ENCODE measurements at places on chromosomes 4 and X.

DNA sequence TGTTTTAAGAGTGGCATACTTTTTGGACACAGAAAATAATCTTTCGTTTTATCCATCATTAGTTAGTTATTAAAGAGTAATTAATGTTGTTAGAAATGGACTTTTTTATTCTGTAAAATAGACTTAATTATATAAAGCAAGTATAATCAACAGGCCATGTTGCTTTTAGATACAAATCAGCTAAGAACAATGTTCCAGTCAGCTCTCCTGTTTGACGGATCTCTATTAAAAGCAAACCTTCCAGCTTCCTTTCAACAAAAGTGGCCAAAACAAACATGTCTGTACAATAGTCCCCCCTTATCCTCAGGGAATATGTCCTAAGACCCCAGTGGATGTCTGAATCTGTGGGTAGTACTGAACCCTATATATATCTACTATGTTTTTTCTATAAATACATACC lies 4.9 kb upstream of the SLC10A4 start:
- DNase-seq: no peak

GRCh38 chr4:167918077-167918476 lies 174.3 kb upstream of the ANXA10 start:
- no peak for DNase-seq

DNA sequence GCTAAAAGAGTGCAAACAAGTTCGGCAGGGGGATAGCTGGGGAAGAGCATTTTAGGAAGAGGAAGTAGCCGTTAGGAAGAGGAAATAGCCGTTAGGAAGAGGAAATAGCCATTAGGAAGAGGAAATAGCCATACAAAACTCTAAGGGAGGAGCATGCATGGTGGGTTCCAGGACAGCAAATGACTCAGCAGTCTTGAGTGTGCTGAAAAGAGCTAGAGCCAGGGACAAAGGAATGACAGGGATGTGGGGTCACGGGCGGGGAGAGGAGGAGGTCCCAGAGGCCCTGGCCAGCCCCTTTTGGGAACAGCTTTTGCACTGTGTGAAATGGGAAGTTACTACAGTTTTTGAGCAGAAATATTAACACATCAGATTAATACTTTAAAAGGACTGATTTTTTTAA lies 882.6 kb downstream of the TRIML1 start:
- no peak for DNase-seq

GRCh38 chrX:69073241-69073640 lies 92.0 kb downstream of the PJA1 start:
- DNase-seq: no peak

DNA sequence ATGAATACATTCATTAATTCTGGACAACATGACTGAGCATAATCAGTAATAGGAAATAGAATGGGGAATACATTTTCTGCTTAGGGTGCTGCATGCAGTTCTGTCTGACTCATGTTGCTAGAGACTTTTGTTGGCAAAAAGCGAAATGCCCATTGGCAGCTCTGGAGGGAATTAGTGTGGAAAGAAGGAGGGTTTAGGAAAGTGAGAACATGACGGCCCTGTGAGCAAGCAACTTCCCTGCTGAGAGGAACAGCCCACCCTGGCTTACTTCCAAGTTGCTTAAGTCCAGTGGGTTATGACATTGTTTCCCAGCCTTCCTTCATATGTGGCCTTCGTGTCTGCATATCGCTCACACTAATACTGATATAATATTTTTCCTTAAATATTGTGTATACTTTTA lies 13.8 kb downstream of the MAD2L1 start:
- no peak for DNase-seq

- DNase-seq: no peak
Measured at GRCh38 chr4:3071811-3072210, 2.5 kb downstream of the HTT-AS start.

GRCh38 chr4:26161030-26161824 lies 159.6 kb upstream of the RBPJ start:
- no peak for DNase-seq

GRCh38 chr4:88567591-88567990 lies 24.7 kb upstream of the HERC3 start:
- DNase-seq: no peak

DNA sequence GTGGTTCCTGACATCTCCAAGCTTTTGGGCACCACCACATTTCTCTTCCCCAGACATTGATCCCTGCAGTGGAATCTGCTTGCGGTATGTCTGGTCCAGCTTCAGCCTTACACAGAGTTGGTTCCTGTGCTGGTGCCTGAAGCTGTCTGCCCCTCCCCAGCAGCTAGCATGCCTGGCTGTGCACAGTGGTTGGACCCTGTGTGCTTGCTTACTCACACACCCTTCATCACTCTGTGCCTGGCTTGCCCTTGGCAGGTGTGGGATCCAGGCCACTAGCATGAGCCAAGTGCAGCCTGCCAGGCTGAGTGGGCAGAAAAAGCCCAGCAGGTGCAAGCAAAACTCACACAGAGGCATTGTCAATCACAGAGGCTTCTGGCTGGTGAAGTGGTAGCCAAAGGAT lies 473.8 kb downstream of the ACTRT1 start:
- DNase-seq: no peak

DNA sequence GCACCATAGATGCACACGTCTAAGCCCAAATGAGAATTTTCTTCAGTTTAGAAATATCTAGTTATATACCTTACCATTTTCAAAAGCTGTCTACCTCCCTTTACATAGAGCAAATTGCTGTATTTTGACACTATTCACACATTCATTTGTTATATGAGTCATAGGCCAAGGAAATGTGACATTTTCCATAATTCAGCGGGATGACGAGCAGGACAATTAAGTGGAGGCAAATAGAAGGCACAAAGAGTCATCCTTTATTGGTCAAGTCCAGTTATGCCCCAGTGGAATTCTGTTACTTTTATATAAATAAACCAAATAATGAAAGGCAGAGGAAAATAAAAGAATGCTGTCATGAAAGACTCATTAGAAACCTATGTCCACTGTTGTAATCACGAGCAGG lies 27.9 kb downstream of the FGF13 start:
- no peak for DNase-seq

DNA sequence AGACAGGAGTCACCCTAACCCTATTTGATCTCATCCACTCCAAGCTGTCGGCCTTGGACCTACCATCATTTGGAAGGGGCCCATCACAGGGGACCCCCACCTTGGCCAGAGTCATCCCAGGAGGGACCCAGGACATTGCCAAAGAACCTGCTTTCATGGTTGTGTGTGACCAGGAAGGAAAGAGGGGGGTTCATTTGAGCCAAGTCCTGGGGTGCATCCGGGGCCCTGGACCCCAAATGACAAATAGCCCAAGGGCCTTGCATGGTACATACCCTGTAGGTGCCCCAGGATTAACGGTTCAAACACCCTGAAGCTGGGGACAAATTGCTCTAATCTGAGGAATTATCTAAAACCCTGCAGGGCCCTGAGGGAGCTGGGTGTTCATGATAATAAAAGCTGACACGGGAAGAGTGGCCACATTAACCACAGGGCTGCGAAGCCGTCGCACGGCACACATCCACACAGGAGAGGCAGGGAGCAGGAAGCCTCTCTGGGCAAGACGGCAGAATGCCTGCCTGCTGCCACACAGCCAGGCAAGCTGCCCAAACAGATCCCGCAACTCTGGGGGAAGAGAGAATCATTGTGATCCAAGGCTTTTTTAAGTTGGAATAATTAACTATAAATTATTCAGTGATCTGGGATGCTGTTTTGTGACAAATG lies 28.2 kb upstream of the PPP2R2C start:
- no peak for DNase-seq

DNA sequence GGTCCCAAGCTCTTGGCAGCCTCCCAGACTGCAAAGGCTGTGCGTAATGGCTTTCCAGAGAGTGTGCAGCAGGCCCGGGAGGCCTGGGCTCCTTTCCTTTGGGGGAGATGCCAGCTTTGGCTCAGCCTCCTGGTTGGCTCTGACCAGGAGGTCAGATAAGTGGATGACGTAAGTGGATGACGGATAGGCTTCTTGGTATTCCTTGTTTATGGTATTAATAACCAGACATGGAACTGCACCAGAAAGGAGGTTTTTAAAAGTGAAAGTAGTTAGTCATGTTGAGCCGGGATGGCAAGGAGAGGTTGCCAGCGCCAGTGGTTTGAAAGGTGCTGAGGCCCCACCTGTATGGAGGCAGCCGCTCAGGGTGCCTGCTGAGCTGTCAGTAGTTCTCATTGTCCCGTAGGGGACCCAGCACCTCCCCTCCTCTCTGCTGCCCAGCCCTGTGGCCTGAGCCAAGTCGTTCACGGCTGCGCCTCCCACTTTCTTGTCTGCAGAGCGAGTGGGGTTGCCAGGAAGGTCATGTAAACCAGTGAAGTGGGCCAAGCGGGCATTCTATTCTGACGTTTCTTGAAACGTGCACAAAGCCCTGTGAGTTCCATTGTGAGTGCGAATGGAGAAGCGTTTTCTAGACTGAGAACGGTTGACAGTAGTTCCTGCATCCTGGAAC lies 28.7 kb upstream of the STOX2 start:
- no peak for DNase-seq

DNA sequence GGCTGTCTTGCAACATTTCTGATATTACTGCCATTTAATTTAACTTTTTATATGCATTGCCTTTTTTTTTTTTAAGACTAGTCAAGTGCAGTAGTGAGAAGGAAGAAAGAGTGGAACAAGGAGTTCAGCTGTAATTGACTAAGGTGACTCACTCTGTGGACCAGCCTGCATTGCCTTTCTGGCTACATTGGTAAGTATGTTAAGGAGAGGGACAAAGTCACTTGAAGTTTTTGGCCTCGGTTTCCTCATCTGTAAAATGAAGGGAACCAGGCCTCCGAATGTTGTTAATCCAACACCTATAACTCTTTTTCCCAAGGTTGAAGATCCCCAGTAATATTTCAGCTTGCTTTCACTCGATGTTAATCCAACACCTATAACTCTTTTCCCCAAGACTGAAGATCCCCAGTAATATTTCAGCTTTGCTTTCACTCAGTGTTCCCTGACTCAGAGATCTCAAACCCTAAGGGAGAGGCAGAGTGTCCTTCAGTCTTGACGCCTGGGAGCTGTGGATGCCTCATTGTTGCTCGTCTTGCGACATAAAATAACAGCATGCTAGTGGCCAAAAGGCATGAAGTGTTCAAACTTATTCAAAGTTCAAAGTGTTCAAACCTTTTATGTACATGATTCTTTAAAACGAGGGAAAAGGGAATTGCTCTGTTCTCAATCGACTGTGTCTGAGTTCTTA lies 102.0 kb downstream of the SORBS2 start:
- no peak for DNase-seq

DNA sequence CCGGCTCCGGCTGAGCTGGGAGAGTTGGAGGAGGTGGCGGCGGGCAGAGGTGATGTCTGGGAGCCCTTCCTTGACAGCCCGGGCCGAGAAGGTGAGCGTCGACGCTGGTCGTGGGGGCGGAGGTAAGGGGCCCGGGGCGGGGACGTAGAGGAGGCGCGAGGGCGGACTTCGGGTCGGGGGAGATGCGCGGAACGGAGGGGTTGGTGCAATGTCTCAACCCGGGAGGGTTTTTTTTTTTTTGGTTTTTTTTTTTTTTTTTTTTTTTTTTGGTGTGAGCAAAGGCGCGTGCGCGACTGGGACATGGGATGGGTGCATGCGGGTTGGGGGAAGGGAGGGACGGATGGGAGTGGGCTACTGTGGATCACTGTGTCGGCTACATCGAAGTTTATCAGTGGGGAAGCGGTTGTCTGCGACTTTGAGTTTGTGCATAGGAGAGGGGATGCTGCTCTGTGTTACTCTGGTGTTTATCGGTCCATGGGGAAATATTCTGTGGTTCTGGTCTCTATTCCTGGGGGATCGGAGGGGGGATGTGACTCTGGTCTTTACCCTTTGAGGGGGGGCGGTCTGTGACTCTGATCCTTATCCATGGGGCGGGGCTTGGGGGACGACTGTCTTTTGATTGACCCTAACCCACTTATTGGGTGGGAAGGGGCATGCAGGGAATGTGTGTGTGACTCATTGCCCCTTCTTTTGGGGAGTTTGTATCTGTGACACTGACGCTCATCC lies 537 bp downstream of the RBM10 start:
- no peak for DNase-seq

DNA sequence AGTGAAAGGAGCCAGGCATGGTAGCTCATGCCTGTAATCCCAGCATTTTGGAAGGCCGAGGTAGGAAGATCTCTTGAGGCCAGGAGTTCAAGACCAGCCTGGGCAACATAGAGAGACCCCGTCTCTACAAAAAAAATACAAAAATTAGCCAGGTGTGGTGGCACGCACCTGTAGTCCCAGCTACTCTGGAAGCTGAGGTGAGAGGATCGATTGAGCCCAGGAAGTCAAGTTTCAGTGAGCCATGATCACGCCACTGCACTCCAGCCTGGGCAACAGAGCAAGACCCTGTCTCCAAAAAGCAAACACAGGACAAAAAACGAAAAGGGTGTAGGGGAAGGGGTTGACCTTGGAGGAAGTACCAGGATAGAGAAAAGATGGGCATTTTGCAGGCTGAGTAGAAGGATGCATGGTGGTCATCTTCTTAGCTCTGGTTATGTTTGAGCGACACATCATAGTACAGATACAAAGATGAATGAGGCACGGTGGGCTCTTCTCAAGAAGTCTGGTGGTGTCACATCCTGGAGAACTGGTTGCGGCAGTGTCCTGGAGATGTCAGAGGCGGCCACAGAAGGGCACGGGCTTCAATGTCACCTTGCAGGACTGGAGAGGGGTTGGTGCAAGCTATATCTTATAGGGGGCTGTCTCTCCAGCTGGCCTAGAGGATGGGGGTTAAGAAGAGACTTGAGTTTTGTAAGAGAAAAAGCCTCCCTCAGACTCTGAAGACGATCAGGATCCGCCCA lies 32.0 kb downstream of the SLC25A5 start:
- DNase-seq: no peak

All from activated CD8-positive, alpha-beta memory T cell treated with anti-CD3 and anti-CD28 coated beads for 4 hours (primary cell).